Progenitor cell of endocrine pancreas (in vitro differentiated cells): ENCODE measurements at places on chromosomes 11 and 22. TPM values are rescaled to one million over a fixed set of nuclear protein-coding genes. Genes with fewer than 3 reads are reported as not detected.
A peak's percentile ranks its signal among the peaks of the same experiment; 100 is the strongest.

Gene TMEM86A
- total RNA-seq = 6.1 and 7.9 TPM in 2 replicates

Gene SNX32
- total RNA-seq = 3.6 and 4.6 TPM in 2 replicates

- no peak overlapping the region for H3K4me3 ChIP-seq
- H3K27ac ChIP-seq = no peak overlapping the region
- peaks cover 28% of the 10 kb centered on the region for H3K4me1 ChIP-seq
- no peaks in the 10 kb centered on the region for H3K27me3 ChIP-seq
- no peaks in the 10 kb centered on the region for H3K36me3 ChIP-seq
These were observed 90.4 kb downstream of the ABTB2 start for GRCh38 chr11:34267417-34267816.

Gene MUC5AC
- total RNA-seq = 0.02 TPM in 1 of 2 replicates, not detected in the other

GRCh38 chr11:87368858-87369480, 331.2 kb downstream of the TMEM135 start:
- H3K27ac ChIP-seq = no peak overlapping the region
- no peaks in the 10 kb centered on the region for H3K27me3 ChIP-seq
- no peaks in the 10 kb centered on the region for H3K36me3 ChIP-seq
- no peak for DNase-seq
- H3K4me3 ChIP-seq = no peak overlapping the region
- no peaks in the 10 kb centered on the region for H3K4me1 ChIP-seq

- no peaks in the 10 kb centered on the region for H3K36me3 ChIP-seq
- no peak for DNase-seq
- H3K27me3 ChIP-seq = peaks cover 44% of the 10 kb centered on the region
- H3K4me3 ChIP-seq = no peak overlapping the region
These were observed 209.6 kb downstream of the BUD13 start for GRCh38 chr11:116563028-116563711.

- H3K27me3 ChIP-seq = peaks cover 21% of the 10 kb centered on the region
- H3K4me1 ChIP-seq = no peaks in the 10 kb centered on the region
- H3K27ac ChIP-seq = no peak overlapping the region
- DNase-seq = no peak
- no peaks in the 10 kb centered on the region for H3K36me3 ChIP-seq
- no peak overlapping the region for H3K4me3 ChIP-seq
These were observed 22.7 kb upstream of the CD44 start for GRCh38 chr11:35116245-35116644.

Gene USP35
- 14.7 and 16.5 TPM in 2 replicates for total RNA-seq

Gene FAM111B
- 13.8 and 14.7 TPM in 2 replicates for total RNA-seq

- no peak overlapping the region for H3K4me3 ChIP-seq
- H3K36me3 ChIP-seq = no peaks in the 10 kb centered on the region
- peaks cover 3% of the 10 kb centered on the region for H3K4me1 ChIP-seq
- H3K27ac ChIP-seq = no peak overlapping the region
- DNase-seq = no peak
These were observed 68.5 kb downstream of the DHCR7 start for GRCh38 chr11:71379701-71380100.

Gene RIN1
- total RNA-seq = 1.5 and 2.3 TPM in 2 replicates

- no peaks in the 10 kb centered on the region for H3K27me3 ChIP-seq
- no peaks in the 10 kb centered on the region for H3K36me3 ChIP-seq
- H3K4me3 ChIP-seq = no peak overlapping the region
- no peak overlapping the region for H3K27ac ChIP-seq
- DNase-seq = peak; percentile 49
- H3K4me1 ChIP-seq = peaks cover 2% of the 10 kb centered on the region
These were observed 258.3 kb downstream of the LRRC4C start for GRCh38 chr11:41201156-41201555.

Gene MPPED1
- total RNA-seq = 0.96 and 1.1 TPM in 2 replicates

DNA sequence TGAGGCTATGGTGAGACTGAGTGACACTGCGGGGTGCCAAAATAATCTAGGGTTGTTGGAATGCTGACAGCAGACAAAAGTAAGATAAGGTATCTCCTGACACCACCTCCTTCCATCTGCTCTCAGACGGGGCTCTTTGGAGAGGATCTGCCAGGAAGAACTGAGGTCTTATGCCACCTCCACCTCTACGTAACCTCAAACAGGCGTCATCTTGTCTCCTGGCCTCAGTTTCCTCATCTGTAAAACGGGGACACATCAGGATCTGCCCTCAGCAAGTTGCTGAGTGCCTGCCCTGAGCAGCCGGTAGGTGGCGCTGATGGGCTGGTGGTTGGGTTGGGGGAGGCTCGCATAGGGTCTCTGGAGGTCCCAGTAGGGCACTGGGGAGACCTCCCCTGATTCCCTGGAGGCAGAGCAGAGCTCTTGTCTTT, 1.7 kb upstream of the MYEOV start:
- H3K27me3 ChIP-seq = peaks cover 6% of the 10 kb centered on the region
- DNase-seq = no peak
- peaks cover 23% of the 10 kb centered on the region for H3K4me1 ChIP-seq
- no peaks in the 10 kb centered on the region for H3K36me3 ChIP-seq
- no peak overlapping the region for H3K4me3 ChIP-seq

- no peaks in the 10 kb centered on the region for H3K36me3 ChIP-seq
- H3K4me3 ChIP-seq = no peak overlapping the region
- peak; percentile 49 for DNase-seq
- H3K4me1 ChIP-seq = peaks cover 1% of the 10 kb centered on the region
These were observed 26.6 kb upstream of the IL17RA start for GRCh38 chr22:17057959-17058814.

DNA sequence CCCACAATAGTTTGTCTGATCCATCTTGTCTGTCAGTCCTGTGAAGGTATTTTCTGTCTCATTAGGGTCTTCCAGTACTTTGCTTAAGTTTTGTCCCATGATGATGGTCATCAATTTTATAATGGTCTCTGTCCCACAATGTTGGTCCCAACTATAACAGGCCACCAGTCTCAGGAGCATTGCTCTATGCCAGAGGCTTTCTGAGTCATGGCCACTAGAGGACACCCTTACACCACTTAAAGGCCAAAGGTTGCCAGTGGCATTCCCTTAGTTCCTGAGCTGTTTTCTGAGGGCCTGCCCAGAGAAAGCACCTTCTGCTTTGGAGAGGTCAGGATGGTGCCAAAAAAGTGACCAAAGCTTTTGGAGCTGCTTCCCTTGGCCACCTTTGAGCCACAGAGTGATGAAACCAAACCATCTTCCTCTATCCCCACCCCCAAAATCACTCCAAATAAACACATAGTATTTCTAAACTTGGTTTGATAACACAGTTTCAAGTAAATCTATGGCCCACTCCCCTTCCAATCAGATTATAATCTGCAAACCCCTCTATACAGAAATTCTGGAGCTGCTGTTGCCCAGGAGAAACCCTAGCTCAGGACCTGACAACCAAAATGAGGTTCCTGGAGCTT, 19.3 kb downstream of the EIF3F start:
- no peaks in the 10 kb centered on the region for H3K4me1 ChIP-seq
- no peak overlapping the region for H3K27ac ChIP-seq
- no peak overlapping the region for H3K4me3 ChIP-seq
- peak; percentile 56 for DNase-seq
- peaks cover 10% of the 10 kb centered on the region for H3K27me3 ChIP-seq

Gene GAL3ST3
- total RNA-seq = 3.9 and 4.8 TPM in 2 replicates

DNA sequence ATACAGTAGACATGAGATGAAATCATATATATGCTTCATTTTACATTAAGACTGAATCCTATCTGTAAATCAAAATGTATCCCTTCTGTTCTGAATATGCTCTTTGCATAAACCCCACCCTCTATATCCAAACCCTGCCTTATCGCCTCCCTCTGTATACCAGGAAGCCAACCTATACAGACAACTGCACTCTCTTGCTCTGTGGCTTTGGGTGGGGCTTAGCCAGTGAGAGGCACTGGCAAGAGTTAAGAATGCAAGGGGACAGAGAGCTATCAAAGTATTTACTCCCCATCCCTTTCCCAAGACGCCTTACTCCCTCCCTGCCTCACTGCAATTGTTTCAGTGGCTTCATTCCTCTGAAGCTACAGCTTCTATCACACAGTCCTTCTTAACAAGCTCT, 309.8 kb downstream of the TTC28 start:
- H3K4me1 ChIP-seq = peaks cover 1% of the 10 kb centered on the region
- H3K27me3 ChIP-seq = no peaks in the 10 kb centered on the region
- no peak overlapping the region for H3K4me3 ChIP-seq
- H3K36me3 ChIP-seq = peaks cover 6% of the 10 kb centered on the region
- no peak for DNase-seq

GRCh38 chr11:134719397-134719796, 307.4 kb upstream of the B3GAT1 start:
- H3K4me1 ChIP-seq = peaks cover 2% of the 10 kb centered on the region
- no peak overlapping the region for H3K4me3 ChIP-seq
- H3K36me3 ChIP-seq = no peaks in the 10 kb centered on the region
- DNase-seq = no peak

Gene C11orf91
- total RNA-seq = 0.69 and 1.1 TPM in 2 replicates

GRCh38 chr11:29282088-29282487, 734.7 kb downstream of the KCNA4 start:
- H3K36me3 ChIP-seq = no peaks in the 10 kb centered on the region
- DNase-seq = no peak
- no peaks in the 10 kb centered on the region for H3K27me3 ChIP-seq

Gene PKNOX2
- total RNA-seq = 32.8 and 39.9 TPM in 2 replicates

Gene KRTAP5-8
- 0.24 TPM in 1 of 2 replicates, not detected in the other for total RNA-seq

Gene LINC01488
- total RNA-seq = 1.3 and 1.4 TPM in 2 replicates

GRCh38 chr11:6671991-6672390, 11.1 kb downstream of the MRPL17 start:
- DNase-seq = no peak
- H3K4me3 ChIP-seq = no peak overlapping the region
- no peaks in the 10 kb centered on the region for H3K4me1 ChIP-seq
- no peak overlapping the region for H3K27ac ChIP-seq
- no peaks in the 10 kb centered on the region for H3K27me3 ChIP-seq

- no peaks in the 10 kb centered on the region for H3K27me3 ChIP-seq
- H3K4me3 ChIP-seq = no peak overlapping the region
- H3K4me1 ChIP-seq = peaks cover 19% of the 10 kb centered on the region
- H3K36me3 ChIP-seq = peaks cover under 1% of the 10 kb centered on the region
- DNase-seq = no peak
These were observed 2.9 kb downstream of the DAGLA start for GRCh38 chr11:61682906-61683675.

GRCh38 chr22:36277482-36278291, 24.8 kb downstream of the APOL1 start:
- peaks cover 13% of the 10 kb centered on the region for H3K36me3 ChIP-seq
- H3K4me1 ChIP-seq = no peaks in the 10 kb centered on the region
- no peak overlapping the region for H3K27ac ChIP-seq
- no peaks in the 10 kb centered on the region for H3K27me3 ChIP-seq
- DNase-seq = peak; percentile 28

- no peaks in the 10 kb centered on the region for H3K27me3 ChIP-seq
- H3K27ac ChIP-seq = no peak overlapping the region
- H3K4me3 ChIP-seq = no peak overlapping the region
- H3K4me1 ChIP-seq = peaks cover 10% of the 10 kb centered on the region
These were observed 74.6 kb upstream of the TEAD1 start for GRCh38 chr11:12599408-12600143.

Gene UPK3A
- 0.57 and 1.9 TPM in 2 replicates for total RNA-seq

Gene CTSW
- total RNA-seq = not detected in 2 replicates

Gene WT1
- not detected in 2 replicates for total RNA-seq

Gene UBTFL1
- not detected in 2 replicates for total RNA-seq

Gene ARHGAP8
- total RNA-seq = 100 and 105 TPM in 2 replicates

Gene LDHA
- total RNA-seq = 60.6 and 78.1 TPM in 2 replicates

DNA sequence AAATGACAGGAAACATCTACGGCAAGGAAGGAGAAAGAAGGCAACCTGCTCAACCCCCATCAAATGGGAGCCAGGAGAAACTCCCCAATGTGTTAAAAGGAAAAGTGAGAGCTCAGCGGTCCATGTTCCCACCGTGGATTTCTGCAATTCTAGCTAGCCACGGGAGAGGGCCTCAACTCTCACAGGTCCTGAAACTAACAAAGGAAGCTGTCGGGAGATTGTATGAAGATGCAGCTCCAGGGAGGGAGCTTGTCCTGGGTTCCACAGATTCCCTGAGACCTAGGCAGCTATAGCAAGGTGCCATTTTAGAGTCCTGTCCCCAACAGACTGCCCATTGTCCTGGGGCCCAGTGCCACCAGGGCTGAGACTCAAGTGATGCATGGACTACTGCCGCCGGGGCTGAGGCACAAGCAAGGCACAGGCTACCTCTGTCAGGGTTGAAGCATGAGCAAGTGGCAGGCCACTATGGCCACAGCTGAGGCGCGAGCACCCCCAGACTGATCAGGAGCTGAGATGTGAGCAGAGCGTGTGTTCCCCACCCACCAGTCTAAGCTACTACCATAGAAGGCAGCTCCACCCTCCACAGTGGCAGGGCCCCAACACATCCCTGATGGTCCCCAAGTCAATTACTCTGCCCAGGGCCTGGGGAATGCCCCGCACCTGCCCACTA, 31.3 kb downstream of the RSF1 start:
- H3K27ac ChIP-seq = no peak overlapping the region
- DNase-seq = no peak
- H3K36me3 ChIP-seq = peaks cover 35% of the 10 kb centered on the region
- H3K27me3 ChIP-seq = no peaks in the 10 kb centered on the region

Gene PRAME
- not detected in 2 replicates for total RNA-seq

Gene LDHAL6A
- not detected in 2 replicates for total RNA-seq

- peak; percentile 75 for DNase-seq
- no peaks in the 10 kb centered on the region for H3K36me3 ChIP-seq
- peaks cover 61% of the 10 kb centered on the region for H3K27me3 ChIP-seq
- no peak overlapping the region for H3K27ac ChIP-seq
These were observed 29.2 kb upstream of the PLET1 start for GRCh38 chr11:112289588-112290492.

Gene STK33
- total RNA-seq = 22.6 and 23.4 TPM in 2 replicates

Gene WNT7B
- total RNA-seq = 3.7 and 4.3 TPM in 2 replicates

Gene ROBO4
- total RNA-seq = not detected in 2 replicates

Gene ZBTB16
- 29.6 and 32.6 TPM in 2 replicates for total RNA-seq

- H3K4me1 ChIP-seq = peaks cover under 1% of the 10 kb centered on the region
- H3K4me3 ChIP-seq = no peak overlapping the region
- no peak for DNase-seq
- H3K27me3 ChIP-seq = no peaks in the 10 kb centered on the region
These were observed 5.7 kb upstream of the SIDT2 start for GRCh38 chr11:117172724-117173421.

GRCh38 chr11:133443206-133443747, 89.0 kb downstream of the OPCML start:
- H3K4me3 ChIP-seq = no peak overlapping the region
- peaks cover 2% of the 10 kb centered on the region for H3K4me1 ChIP-seq
- H3K27me3 ChIP-seq = peaks cover 4% of the 10 kb centered on the region
- DNase-seq = no peak

GRCh38 chr11:76226626-76227025, 20.3 kb upstream of the WNT11 start:
- H3K27me3 ChIP-seq = peaks cover 36% of the 10 kb centered on the region
- no peak overlapping the region for H3K27ac ChIP-seq
- no peak for DNase-seq

- no peak overlapping the region for H3K4me3 ChIP-seq
- no peaks in the 10 kb centered on the region for H3K36me3 ChIP-seq
- DNase-seq = no peak
- peaks cover 68% of the 10 kb centered on the region for H3K27me3 ChIP-seq
- H3K27ac ChIP-seq = no peak overlapping the region
These were observed 17.9 kb upstream of the PRAME start for GRCh38 chr22:22576989-22577427.

Gene OR51I1
- total RNA-seq = not detected in 2 replicates

Gene KCNK4
- total RNA-seq = 0.62 TPM in 1 of 2 replicates, not detected in the other

GRCh38 chr11:2673871-2674471, 25.8 kb downstream of the KCNQ1OT1 start:
- peaks cover 48% of the 10 kb centered on the region for H3K4me1 ChIP-seq
- peak overlapping the region; percentile 56 for H3K27ac ChIP-seq
- H3K27me3 ChIP-seq = no peaks in the 10 kb centered on the region
